Activated naive CD4-positive, alpha-beta T cell treated with anti-CD3 and anti-CD28 coated beads, Interleukin-2, amount 10 ng/mL, durations not matched to agents 7 days and 5 days (primary cell): ENCODE measurements at places on chromosomes 11 and 22.
A peak's percentile ranks its signal among the peaks of the same experiment; 100 is the strongest.

DNA sequence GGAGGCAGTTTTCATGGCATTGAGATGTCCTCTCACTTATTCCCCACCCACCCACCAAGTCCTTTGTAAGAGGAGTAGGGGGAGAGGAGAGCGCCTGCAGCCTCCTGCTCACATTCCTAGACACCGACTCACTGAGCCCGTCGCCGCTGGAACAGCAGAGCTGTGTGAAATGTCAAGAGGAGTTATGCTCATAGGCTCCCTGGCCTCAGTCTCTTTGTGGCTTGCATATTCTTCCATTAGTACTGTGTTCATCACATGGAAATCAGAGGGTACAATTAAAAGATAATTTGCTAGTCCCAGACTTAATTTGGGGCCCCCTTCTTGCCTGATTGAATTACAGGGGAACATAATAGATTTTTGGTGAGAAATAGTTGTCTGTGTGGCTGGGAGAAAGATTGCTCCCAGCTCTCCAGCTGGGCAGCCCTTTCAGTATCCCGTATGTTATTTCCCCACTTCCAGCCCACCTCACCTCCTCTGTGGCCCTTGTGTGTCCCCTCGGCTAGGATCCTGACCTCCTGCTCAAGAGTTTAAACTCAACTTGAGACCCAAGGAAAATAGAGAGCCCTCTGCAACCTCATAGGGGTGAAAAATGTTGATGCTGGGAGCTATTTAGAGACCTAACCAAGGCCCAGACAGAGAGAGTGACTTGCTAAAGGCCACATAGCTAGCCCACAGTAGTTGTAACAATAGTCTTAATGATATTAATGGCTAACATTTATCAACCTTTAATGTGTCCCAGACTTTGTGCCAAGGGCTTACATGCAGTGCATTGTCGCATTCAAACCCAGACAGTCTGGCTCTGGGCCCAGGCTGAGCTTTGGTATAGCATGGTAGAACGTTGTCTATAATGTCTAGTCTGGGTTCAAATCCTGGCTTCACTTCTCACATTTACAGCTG, 32.2 kb downstream of the LIMK2 start:
- H3K27me3 ChIP-seq: no peaks in the 10 kb centered on the region
- no peak overlapping the region for H3K4me3 ChIP-seq
- DNase-seq: no peak

GRCh38 chr11:94224078-94224477, 80.3 kb upstream of the IZUMO1R start:
- no peaks in the 10 kb centered on the region for H3K36me3 ChIP-seq
- H3K27ac ChIP-seq: no peak overlapping the region
- H3K27me3 ChIP-seq: no peaks in the 10 kb centered on the region
- H3K4me3 ChIP-seq: no peak overlapping the region
- H3K4me1 ChIP-seq: no peaks in the 10 kb centered on the region

GRCh38 chr11:128618603-128619002, 31.2 kb upstream of the ETS1 start:
- H3K36me3 ChIP-seq: no peaks in the 10 kb centered on the region
- no peak overlapping the region for H3K4me3 ChIP-seq
- peaks cover 50% of the 10 kb centered on the region for H3K4me1 ChIP-seq
- H3K27me3 ChIP-seq: peaks cover 19% of the 10 kb centered on the region

GRCh38 chr11:44740967-44741366, 14.2 kb downstream of the TSPAN18 start:
- no peaks in the 10 kb centered on the region for H3K27me3 ChIP-seq
- H3K36me3 ChIP-seq: peaks cover 19% of the 10 kb centered on the region
- peaks cover 7% of the 10 kb centered on the region for H3K4me1 ChIP-seq
- H3K4me3 ChIP-seq: no peak overlapping the region

DNA sequence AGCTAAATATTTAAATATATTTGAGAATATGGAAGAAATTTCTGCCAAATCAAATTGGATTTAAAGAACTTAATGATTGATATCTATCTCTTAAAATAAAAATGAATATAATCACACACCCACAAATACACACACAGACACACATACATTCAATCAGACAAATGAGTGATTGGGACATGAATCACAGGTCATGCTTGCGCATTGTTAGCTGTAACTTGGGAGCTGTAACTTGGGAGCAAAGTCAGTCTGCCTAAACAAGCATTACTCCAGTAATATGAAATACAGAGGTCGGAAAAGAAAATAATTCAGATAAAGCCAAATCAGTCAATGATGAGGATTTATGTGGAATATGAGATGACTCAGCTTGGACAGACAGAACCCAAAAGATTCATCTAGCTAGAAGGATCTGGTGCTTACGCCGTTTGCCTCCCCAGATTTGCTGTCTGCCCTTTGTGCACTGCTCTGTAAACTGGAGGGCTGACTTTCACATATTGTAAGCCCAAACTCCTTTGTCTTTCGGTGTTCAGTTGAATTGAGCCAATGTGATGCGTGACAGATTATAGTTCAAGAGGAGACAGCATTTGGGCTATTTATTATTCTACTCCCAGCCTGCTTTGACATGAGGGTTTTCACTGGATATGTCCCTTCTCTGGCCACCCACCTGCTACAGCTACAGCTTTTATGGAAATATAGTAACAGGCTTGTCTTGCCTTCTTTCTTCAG, 1.6 kb downstream of the OR56B1 start:
- no peaks in the 10 kb centered on the region for H3K4me1 ChIP-seq
- DNase-seq: no peak
- H3K36me3 ChIP-seq: no peaks in the 10 kb centered on the region
- H3K4me3 ChIP-seq: no peak overlapping the region
- H3K27me3 ChIP-seq: peaks cover 3% of the 10 kb centered on the region
- H3K27ac ChIP-seq: no peak overlapping the region

GRCh38 chr11:125148743-125149142, 15.8 kb upstream of the PKNOX2 start:
- no peak for DNase-seq
- H3K4me1 ChIP-seq: no peaks in the 10 kb centered on the region
- peaks cover 18% of the 10 kb centered on the region for H3K27me3 ChIP-seq
- no peak overlapping the region for H3K4me3 ChIP-seq

DNA sequence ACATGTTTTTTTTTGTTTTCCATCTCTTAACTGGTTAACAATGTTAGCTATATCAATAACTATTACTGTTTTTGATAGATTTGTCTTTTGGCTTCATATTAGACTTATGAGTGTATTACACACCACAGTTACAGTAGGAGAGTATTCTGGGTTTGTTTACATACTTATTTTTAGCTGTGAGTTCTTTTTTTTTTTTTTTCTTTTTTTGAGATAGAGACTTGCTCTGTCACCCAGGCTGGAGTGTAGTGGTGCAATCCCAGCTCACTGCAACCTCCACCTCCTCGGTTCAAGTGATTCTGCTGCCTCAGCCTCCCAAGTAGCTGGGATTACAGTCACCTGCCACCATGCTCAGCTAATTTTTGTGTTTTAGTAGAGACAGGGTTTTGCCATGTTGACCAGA, 28.0 kb downstream of the CNTF start:
- H3K4me3 ChIP-seq: no peak overlapping the region
- H3K27ac ChIP-seq: no peak overlapping the region
- H3K4me1 ChIP-seq: peaks cover 10% of the 10 kb centered on the region
- peaks cover 3% of the 10 kb centered on the region for H3K27me3 ChIP-seq
- DNase-seq: no peak

- H3K4me3 ChIP-seq: no peak overlapping the region
- peaks cover 13% of the 10 kb centered on the region for H3K4me1 ChIP-seq
- DNase-seq: no peak
- peaks cover 8% of the 10 kb centered on the region for H3K36me3 ChIP-seq
- no peaks in the 10 kb centered on the region for H3K27me3 ChIP-seq
Measured at GRCh38 chr11:44743959-44744557, 17.3 kb downstream of the TSPAN18 start.

DNA sequence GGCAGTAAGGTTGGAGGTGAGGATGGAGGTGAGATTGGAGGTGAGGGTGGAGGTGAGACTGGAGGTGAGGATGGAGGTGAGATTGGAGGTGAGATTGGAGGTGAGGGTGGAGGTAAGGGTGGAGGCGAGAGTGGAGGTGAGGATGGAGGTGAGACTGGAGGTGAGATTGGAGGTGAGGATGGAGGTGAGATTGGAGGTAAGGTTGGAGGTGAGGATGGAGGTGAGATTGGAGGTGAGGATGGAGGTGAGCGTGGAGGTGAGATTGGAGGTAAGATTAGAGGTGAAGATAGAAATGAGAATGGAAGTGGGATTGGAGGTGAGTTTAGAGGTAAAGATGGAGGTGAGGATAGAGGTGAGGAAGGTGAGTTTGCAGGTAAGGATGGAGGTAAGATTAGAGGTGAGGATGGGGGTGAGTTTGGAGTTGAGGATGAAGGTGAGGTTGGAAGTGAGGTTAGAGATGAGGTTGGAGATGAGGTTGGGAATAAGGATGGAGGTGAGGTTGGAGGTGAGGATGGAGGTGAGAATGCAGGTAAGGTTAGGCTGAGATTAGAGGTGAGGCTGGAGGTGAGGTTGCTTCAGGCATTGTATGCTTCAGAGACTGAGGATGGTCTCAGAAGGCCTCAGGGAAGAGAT, 12.2 kb downstream of the NCF4 start:
- H3K36me3 ChIP-seq: peaks cover 5% of the 10 kb centered on the region
- peak overlapping the region; percentile 71 for H3K27ac ChIP-seq
- no peak overlapping the region for H3K4me3 ChIP-seq
- H3K4me1 ChIP-seq: peaks cover 12% of the 10 kb centered on the region
- H3K27me3 ChIP-seq: peaks cover 11% of the 10 kb centered on the region

- H3K36me3 ChIP-seq: peaks cover 88% of the 10 kb centered on the region
- H3K4me1 ChIP-seq: no peaks in the 10 kb centered on the region
- no peak for DNase-seq
- no peak overlapping the region for H3K27ac ChIP-seq
- no peaks in the 10 kb centered on the region for H3K27me3 ChIP-seq
- H3K4me3 ChIP-seq: no peak overlapping the region
Measured at GRCh38 chr11:121613724-121614123, 161.0 kb upstream of the SORL1-AS1 start.

- H3K4me1 ChIP-seq: peaks cover 22% of the 10 kb centered on the region
- H3K27ac ChIP-seq: no peak overlapping the region
Measured at GRCh38 chr11:66221012-66221411, 47.4 kb upstream of the RAB1B start.

DNA sequence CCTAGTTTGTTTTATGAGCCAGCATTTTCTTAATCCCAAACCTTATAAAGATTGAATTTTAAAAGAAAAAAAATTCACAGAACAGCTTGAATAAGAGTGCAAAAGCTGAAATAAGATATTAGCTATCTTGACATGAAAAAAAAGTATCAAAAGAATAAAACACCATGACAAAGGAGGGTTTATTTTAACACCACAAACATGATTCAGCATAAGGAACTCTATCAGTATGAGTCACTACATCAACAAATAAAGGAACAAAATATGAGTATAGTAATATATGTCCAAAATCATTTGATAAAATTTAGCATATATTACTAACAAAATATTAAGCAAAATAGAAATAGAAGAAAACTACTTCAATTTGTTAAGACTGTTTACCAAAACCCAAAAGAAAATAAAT, 9.6 kb upstream of the LMO1 start:
- H3K4me3 ChIP-seq: no peak overlapping the region
- H3K27me3 ChIP-seq: peaks cover 51% of the 10 kb centered on the region
- H3K4me1 ChIP-seq: no peaks in the 10 kb centered on the region
- DNase-seq: no peak

- no peak overlapping the region for H3K4me3 ChIP-seq
- no peaks in the 10 kb centered on the region for H3K4me1 ChIP-seq
- peaks cover 32% of the 10 kb centered on the region for H3K27me3 ChIP-seq
- peak overlapping the region; percentile 17 for H3K27ac ChIP-seq
Measured at GRCh38 chr11:61534025-61534932, 25.7 kb downstream of the LRRC10B start.

DNA sequence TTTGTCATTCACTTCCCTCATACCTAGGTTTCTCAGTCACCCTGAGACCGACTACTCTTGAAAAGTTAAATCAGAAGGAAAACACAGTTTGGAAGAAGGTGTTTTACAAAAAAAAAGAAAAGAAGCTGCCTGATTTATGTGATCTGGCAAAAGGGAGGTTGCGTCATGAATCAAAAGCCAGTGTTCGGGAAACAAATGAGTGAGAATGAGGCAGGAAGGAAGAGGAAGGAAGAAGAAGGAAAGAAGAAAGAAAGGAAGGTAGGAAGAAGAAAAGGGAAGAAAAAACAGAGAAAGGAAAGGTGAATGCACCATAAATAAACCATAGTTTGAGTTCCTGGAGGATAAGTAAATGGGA, 314.6 kb downstream of the BLID start:
- H3K4me3 ChIP-seq: no peak overlapping the region
- no peaks in the 10 kb centered on the region for H3K4me1 ChIP-seq
- H3K27ac ChIP-seq: no peak overlapping the region
- no peak for DNase-seq

DNA sequence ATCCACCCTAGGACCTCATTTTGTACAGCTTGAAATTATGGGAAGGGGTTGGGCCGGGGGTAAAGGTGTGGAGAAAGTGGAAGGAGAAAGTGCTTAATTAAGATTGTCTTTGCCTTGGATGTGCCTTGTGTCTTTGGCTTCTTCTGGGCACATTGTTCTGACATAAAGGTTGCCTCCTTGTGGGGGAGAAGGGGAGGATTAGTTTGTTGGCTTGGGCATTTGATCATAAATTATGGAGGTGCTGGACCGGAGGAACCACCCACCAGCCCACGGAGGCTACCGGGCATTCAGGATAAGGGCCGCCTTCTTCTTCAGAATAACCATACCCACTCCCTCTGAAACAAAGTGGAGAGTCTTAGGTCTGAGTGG, 1.3 kb downstream of the PAFAH1B2 start:
- H3K4me1 ChIP-seq: peaks cover 48% of the 10 kb centered on the region
- peaks cover 33% of the 10 kb centered on the region for H3K36me3 ChIP-seq
- peak overlapping the region; percentile 84 for H3K4me3 ChIP-seq
- H3K27ac ChIP-seq: peak overlapping the region; percentile 86
- H3K27me3 ChIP-seq: peaks cover 18% of the 10 kb centered on the region

DNA sequence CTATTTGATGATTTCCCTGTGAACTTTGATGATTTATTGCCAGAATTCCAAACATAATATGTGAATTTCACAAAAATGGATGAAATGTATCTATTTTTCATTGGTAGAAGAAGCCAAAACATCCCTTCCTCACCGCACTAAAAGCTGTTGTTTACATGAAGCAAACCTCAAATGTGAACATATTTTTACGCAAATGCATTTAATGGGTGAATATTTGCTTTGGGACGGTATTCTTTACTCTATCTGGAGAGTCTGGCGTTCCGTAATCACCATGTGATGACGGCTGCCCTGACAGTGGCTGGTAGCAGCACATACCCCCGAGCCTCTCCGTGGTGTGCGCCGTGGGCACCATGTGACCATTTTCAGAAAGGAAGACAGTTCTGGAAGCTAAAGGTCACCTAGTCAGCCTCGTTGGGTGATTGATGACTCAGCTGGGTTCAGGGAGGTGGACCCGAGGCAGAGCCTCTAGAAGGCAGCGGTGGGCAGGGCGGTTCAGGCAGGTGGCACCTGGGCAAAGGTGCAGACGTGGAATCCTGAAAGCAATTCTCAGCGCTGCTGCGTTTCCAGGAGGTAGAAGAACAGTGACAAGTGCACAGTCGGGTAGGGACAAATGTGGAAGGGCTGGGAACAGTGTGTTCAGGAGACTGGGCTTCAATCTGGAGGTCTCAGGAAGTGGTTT, 45.3 kb downstream of the PPARA start:
- H3K27me3 ChIP-seq: peaks cover 4% of the 10 kb centered on the region
- H3K27ac ChIP-seq: no peak overlapping the region
- H3K4me3 ChIP-seq: no peak overlapping the region
- H3K4me1 ChIP-seq: no peaks in the 10 kb centered on the region
- peaks cover 7% of the 10 kb centered on the region for H3K36me3 ChIP-seq

- DNase-seq: peak; percentile 20
- H3K36me3 ChIP-seq: peaks cover 18% of the 10 kb centered on the region
- H3K27me3 ChIP-seq: no peaks in the 10 kb centered on the region
- peak overlapping the region; percentile 18 for H3K4me3 ChIP-seq
- peaks cover 54% of the 10 kb centered on the region for H3K4me1 ChIP-seq
Measured at GRCh38 chr11:2304506-2305139, 2.8 kb downstream of the TSPAN32 start.

GRCh38 chr22:50260801-50261614, 475 bp downstream of the MAPK12 start:
- no peak overlapping the region for H3K4me3 ChIP-seq
- no peak overlapping the region for H3K27ac ChIP-seq
- no peaks in the 10 kb centered on the region for H3K36me3 ChIP-seq
- H3K27me3 ChIP-seq: peaks cover 72% of the 10 kb centered on the region
- H3K4me1 ChIP-seq: peaks cover 7% of the 10 kb centered on the region
